ENCODE measurements at places on chromosomes 3 and 15.

DNA sequence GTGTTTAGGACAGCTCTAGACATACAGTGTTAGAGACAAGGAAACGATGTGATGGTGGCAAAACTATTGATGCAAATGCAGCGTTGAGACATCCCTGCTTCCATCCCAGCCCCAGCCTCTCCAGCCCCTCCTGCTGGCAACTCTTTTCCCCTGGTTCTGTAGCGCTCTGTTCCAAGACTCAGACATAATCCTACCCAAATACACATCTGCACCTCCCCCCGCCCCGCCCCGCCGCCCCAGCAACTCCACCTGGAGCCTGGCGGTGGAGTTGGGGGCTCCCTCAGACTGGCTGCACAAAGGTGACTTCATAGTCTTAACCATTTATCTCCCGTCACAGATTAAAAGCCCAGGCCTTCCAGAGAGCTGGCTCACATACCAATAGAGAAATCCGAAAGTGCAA, 7.2 kb upstream of the SEC22A start:
- DNase-seq: peak; percentile 7

GRCh38 chr3:170869239-170869590, 780 bp downstream of the RPL22L1 start:
- no peak for DNase-seq

GRCh38 chr3:72254483-72254882, 469.5 kb upstream of the PROK2 start:
- no peak for DNase-seq

GRCh38 chr3:47741925-47742324, 39.8 kb downstream of the SMARCC1 start:
- no peak for DNase-seq

GRCh38 chr15:46389739-46390138, 754.9 kb downstream of the SQOR start:
- DNase-seq: no peak

DNA sequence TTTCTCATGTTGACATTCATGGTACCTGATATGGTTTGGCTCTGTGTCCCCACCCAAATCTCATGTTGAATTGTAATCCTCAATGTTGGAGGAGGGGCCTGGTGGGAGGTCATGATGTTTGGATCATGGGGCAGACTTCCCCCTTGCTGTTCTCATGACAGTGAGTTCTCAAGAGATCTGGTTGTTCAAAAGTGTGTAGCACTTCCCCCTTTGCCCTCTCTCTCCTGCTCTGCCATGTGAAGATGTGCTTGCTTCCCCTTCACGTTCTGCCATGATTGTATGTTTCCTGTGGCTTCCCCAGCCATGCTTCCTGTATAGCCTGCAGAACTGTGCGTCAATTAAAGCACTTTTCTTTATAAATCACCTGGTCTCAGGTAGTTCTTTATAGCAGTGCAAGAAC, 3.3 kb upstream of the UBL7 start:
- no peak for DNase-seq

GRCh38 chr3:81301230-81301629, 460.2 kb downstream of the GBE1 start:
- no peak for DNase-seq

GRCh38 chr3:8986741-8987140, 23.5 kb upstream of the RAD18 start:
- no peak for DNase-seq

- DNase-seq: no peak
Observed at GRCh38 chr15:60651734-60652141, 172.8 kb upstream of the ICE2 start.

DNA sequence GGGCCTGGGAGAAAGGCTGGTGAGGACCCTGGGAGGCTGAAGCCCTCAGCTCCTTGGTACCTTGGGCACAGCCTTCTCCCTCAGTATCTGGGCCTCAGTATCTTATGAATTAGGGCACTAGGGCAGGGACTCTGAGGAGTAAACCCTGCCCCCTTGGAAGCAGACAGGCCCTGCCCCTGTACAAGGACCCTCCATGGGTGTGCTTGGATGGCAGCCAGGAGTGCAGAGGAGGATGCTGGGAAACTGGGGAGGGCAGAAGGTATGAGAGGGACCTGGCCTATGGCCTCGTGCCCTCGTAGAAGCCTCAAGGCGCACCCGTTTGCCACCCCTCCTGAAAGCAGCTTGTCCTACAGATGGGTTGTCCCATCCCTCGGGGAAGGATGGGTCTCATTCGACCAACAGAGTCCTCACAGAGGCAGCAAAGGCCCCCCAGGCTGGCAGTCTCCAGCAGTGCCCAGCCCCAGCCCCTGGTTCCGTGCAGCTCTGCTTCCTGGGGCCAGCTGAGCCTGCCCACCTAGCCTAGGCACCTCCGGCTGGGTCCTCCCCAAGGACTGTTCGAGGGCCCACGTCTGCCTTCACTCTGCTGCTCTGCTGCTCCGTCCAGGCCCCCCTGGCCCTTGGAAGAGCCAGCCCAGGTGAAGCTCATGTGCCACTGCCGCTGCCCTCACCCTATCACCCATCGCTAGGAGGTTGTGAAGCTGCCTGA, 15.3 kb upstream of the SEMA3F start:
- DNase-seq: no peak

- no peak for DNase-seq
Observed at GRCh38 chr3:94619643-94620042, 556.8 kb downstream of the NSUN3 start.

DNA sequence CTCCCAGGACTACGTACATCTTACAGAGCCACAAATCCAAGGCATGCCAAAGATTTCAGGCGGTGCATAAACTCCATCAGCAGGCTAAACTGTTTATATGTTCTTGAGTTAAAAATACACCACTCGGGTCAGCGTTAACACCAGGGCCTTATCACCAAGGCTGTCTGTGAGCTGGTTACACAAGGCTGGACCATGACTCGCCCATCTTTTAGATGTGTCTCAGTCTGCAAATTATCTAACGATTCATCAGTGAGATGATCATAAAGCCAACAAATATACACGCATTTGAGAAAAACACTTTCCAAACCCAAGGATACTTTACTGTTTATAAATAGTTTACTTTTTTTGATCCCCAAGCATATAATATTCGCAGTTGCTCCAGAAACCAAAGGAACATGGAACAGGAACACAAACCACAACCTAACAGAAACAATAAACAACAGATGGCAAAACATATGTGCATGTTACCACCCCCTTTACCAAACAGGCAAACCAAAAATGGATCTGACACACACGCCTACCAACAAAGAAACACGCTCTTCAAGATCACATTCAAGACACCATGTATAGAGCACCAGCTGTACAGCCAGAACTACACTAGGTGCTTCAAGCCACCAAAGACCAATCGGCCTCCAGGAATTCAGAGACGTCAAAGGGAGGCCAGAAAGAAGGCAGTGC, 15.4 kb downstream of the LRIG1 start:
- no peak for DNase-seq

- DNase-seq: no peak
Observed at GRCh38 chr15:52010633-52011595, 8.1 kb upstream of the MAPK6 start.

DNA sequence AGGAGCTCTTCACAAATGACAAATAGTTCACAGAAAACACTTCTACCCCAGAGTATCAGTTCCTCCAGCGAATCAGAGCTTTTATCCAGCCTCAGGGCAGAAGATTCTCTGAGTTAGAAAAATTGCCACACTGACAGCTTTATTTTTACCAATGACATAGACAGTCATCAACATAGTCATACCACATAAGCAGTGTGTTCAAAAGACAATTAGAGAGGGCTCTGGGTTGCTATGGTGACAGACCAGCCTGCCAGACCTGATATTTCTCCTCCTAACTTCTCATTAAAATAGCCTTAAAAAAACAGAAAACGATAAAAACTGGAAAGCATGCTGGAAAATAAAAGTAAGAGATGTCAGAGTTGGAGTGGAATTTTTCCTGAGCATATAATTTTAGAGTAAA, 45.9 kb upstream of the COL6A5 start:
- DNase-seq: no peak

- no peak for DNase-seq
Observed at GRCh38 chr15:101799665-101800064, 3.6 kb upstream of the OR4F6 start.

DNA sequence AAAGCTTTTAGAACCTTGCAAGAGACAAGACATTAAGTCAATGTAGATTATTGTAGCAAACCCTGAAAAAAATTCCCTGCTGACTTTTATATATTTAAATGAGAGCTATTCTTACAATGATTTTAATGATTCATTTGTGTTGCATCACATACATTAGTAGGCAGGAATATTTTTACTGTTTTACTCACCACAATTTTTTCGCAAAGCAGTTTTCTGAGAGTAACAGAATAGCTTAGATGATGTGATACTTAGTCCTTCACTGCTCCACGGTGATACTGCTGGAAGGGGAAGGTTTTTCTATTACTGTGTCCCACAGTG, 43.9 kb upstream of the CLRN1 start:
- no peak for DNase-seq

DNA sequence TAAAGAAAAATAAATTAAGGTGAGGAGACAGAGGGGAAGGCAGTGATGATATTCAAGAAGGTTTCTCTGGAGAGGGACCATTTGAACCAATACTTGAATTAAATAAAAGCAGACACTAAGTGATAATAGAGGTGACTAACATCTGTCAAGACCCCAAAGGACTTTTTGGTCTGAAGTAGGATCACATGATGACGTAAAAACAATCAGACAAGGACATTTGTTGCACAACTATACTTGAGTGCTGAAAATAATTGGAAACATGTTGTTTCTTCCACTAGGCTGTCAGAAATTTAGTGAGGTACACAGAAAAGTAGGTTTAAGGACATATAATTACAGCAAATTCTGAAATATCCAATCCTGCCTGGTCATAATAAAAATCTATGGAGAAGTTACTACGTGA, 179.5 kb downstream of the WNT5A start:
- no peak for DNase-seq

- DNase-seq: no peak
Observed at GRCh38 chr3:30162579-30162978, 443.8 kb upstream of the TGFBR2 start.

DNA sequence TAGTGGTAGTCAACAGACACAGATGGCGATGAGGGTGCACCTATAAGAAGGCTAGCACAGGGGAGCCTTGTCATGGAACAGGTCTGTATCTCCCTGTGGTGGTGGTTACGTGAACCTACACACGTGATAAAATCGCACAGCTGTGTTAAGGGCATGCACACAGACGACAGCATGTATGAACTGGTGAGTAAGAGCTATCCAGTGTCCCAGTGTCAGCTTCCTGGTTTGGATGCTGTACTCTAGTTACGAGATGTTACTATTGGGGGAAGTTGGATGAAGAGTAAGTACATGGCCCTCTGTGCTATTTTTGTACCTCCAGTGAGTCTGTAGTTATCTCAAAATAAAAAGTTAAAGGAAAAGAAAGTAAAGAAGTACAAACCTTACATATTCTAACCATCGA, 38.2 kb downstream of the MTMR10 start:
- no peak for DNase-seq

- no peak for DNase-seq
Observed at GRCh38 chr3:78050276-78051065, 1010.6 kb downstream of the ROBO2 start.

DNA sequence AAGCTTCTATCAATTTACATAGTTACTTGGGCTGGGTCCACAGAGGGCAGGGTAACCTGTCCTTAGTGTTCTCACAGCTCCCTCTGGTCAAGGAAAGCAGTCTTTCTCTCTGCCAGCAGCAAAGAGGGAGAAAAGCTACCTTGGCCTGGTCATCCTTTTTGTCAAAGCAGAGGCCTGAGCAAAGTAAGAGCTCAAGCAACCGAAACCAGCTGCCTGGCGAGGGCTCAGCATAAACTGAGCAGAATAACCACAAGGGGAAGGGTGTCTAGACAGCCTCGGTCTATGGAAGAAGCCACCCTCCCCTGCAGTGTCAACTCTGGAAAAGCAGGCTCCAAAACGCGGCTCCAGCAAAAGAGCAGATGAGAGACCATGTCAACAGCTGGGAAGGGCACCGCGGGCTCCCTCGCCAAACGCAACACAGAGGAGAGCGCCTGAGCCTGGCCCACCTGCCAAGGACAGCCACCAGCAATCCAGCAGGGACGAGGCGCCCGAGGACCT, 17.4 kb downstream of the LRIG1 start:
- DNase-seq: no peak

DNA sequence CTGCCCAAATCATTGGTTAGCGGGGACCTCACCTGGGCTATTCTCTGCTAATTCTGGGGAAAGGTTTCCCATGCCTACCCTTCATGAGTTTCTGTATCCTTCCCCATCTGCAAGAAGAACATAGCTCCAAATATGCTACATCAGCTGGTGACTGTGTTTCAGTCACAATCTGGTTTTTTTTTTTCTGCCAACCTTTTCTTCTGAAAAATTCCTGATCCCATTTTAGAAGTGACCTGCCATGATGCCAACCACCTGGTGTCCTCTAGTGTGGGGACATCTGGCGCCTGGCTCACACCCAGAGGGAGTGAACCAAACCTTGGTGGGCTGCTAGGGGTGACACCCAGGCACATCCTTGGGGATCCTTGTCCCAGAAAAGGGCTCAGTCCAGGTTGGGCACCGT, 76.1 kb downstream of the CHRD start:
- DNase-seq: no peak

GRCh38 chr3:188351648-188352047, 197.7 kb downstream of the LPP start:
- DNase-seq: no peak

GRCh38 chr15:80199366-80199765, 46.6 kb downstream of the FAH start:
- DNase-seq: no peak

DNA sequence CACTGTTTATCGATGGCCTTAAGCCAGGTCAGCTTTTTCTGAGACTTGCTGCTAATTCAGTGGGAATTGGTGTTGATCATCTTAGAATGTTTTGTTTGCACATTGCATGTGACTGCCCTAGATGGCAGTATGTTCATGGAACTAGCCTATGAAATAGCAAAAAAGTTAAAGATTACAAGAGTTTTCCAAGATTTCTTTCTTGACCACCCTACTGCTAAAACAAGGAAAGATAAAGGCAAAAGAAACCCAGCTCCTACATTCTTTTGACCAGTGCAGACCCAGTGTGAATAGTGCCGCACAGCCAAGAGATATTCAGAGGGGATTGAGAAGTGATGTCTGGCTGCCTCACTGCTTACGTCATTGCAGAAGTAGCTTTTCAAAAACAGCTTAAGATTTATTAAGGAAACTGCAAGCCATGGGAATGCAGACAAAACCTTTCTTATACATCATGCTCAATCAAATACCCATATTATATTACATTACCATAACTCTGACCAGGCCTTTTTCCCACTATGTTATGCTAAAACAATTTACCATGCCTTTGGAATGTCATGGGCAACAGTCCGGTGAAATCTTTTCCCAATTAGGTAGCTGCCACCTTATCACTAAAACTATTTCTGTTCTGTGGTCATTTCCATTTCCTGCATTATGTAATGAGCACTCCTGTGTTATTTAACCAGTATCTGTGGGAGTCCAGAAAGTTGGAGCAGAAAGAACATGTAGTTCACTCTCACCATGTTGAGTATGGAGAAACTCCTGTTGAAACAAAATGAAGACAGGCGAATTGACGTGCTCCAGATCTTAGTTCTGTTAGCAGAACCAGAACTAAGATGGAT, 6.0 kb downstream of the PHLDB2 start:
- DNase-seq: no peak

- DNase-seq: no peak
Observed at GRCh38 chr3:18666655-18667054, 241.5 kb upstream of the SATB1 start.
